ENCODE measurements at places on chromosomes 6 and 20.

GRCh38 chr6:6753301-6753700 lies 164.8 kb downstream of the LY86 start:
- DNase-seq = no peak

DNA sequence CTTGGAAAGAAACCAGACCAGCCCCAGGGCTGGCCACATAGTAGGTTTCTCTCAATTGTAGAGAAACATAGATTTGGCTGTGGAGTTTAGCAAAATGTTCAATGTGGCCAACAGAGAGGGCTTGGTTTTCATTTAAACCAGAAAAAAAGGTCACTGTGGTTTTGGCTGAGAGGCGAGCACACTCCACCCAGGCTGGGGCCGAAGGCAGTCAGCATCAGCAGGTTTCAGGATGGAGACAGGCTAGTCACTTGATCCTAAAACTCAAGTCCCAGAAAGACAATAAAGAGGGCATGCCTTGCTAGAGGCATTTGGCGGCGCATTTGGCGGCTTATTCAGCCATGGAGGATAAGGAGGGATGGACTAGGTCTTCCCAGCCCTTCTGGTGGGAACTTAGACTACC lies 73.1 kb downstream of the PRND start:
- DNase-seq = no peak

- DNase-seq = no peak
Measured at GRCh38 chr6:14858808-14859207, 387.1 kb upstream of the JARID2 start.

GRCh38 chr6:113672491-113673149 lies 184.5 kb upstream of the MARCKS start:
- no peak for DNase-seq

- no peak for DNase-seq
Measured at GRCh38 chr6:111880181-111880888, 7.1 kb upstream of the FYN start.

DNA sequence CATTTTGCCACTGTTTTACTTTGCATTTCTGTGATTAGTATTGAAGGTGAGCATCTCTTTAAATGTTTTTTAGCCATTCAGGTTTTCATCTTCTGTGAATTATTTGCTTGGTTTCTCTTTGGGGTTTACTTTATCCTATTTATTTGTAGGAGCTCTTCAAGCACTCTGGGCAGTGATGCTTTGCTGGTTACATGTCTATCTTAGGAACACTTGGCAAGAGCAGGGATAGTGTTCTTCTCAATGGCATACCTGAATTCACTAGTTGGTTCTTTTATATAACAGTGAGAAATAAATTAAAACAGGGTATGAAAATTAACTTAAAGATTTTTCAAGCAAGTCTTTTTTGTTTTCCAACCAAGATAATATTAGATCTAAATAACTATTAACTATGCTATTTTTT lies 119.7 kb upstream of the BACH2 start:
- DNase-seq = no peak

- DNase-seq = no peak
Measured at GRCh38 chr20:24964506-24964840, 15.4 kb downstream of the CST7 start.
